SJCRH30 (cell line): ENCODE measurements at places on chromosomes 7 and 10. TPM values are rescaled to one million over a fixed set of nuclear protein-coding genes. Genes with fewer than 3 reads are reported as not detected.

DNA sequence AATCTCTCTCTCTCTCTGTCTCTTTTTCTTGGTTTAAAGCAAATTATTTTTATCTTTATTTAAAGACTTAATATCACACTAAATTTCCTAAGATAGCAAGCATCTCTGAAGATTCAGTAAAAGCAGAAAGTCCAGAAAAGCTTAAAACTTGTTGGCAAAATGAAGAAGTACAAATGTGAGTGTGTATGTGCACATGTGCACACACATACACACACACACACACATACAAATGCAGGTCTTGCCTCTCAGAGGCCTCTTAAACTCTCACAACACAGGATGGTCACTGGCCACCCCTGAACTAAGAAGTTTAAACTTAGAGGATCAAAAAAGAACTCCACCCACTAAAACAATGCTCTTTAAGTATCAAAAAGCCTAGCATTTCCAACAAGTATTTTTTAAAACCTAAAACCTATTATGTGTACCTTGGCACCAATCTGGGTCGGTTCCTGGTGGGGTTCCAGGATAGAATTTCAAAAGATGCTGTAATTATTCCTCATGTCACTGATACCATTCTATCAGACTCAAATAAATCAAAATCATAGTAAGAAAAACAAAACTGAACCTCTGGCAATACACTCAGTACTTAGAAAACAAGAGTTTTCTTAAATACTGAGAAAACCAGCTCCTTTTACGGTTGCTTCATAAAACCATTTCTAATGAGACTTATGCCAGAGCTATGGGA lies 55.0 kb downstream of the SORBS1 start:
- no peak for DNase-seq

GRCh38 chr10:62619413-62619738 lies 185.1 kb upstream of the ADO start:
- DNase-seq, result no peak

Gene HOXA9
- 0.10 and 0.30 TPM in 2 replicates for total RNA-seq

Gene PNLIP
- total RNA-seq, result not detected in 2 replicates

DNA sequence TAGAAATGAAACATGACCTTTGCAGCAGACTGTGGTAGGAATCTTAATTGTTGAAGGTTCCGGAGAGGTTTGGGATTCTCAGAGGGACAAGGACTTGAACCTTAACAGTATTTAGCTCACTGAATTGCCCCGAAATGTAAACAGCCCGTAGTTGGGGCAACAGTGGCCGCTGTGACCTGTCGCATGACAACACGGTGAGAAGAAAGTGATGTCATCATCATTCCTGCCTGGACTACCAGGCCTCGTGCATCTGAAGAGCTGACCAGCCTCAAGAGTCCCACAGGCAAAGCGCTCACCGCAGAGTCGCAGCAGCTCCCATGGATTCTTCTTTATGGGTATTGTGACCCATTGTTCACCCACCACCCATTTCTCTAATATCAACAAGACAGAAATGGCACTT lies 250.6 kb downstream of the KLF6 start:
- DNase-seq, result no peak

DNA sequence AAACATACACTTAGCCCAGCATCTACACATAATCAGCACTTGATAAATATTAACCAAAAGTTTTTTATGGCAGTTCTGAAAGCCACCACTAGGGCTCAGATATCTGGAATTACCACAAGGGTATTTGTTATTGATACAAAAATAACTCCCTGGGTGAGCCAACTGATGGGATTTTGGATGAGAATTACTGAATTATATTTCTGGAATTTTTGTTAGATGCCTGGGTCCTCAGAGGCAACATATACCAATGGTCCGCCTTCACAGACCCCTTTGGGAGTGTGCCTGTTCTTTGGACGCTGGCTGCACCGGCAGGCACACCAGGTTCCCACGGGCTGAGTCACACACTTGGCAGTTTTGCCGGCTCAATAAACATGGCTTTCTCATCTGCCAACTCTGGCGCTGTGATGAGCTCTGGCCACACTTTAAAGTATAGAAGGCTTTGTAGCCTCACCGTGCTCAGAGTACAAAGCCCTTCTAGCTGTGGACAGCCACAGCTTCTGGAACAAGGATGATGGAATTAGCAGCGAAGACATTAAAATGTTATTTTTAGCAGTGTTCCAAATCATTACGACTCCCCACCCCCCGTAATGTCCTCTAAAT lies 24.5 kb upstream of the EEPD1 start:
- peak; percentile 52 for DNase-seq

Gene SPDYE8
- not detected in 2 replicates for total RNA-seq

GRCh38 chr10:72175149-72175548 lies 40.7 kb upstream of the ANAPC16 start:
- no peak for DNase-seq

Gene C10orf95
- total RNA-seq, result 0.08 and 0.15 TPM in 2 replicates

Gene TLX1
- not detected in 2 replicates for total RNA-seq

GRCh38 chr7:92849322-92849721 lies 12.9 kb upstream of the CDK6 start:
- no peak for DNase-seq

GRCh38 chr10:129764011-129764900 lies 199.8 kb downstream of the EBF3 start:
- DNase-seq, result no peak

DNA sequence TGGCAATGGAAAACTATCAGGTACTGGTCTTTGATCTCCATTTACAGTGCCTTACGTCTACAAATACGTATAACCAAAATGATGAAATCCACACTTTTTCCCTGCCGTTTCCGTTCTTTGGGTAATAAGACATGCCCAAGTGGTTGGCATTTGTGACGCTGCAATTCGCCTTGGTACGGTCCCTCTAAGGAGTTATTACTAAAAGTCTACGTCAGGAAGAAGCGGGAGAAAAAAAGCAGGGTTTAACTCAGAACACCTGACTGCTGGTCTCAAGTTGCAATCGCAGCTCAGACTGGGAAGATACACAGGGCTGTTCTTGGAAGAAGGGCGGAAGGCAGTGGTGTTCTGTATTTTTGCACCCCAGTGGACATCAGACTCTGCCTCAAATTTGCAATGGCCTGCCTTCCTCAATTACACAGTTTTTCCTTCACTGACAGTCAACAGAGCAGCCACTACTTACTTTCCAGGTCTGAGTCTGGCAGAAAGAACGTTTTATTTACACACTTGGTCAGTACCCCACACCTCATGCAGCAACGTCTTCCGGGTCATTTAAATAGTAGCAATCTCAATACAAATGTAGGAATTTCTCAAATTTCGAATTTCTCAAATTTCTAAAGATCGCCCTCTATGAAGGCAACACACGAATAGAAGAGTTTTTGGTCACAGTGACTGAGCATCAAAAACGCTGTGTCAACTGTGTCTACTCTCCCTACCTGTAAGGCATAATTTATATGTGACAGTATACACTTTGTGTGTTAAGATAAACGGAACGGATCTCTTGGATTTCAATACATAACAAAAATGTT lies 2.1 kb downstream of the BAIAP2L1 start:
- DNase-seq, result peak; percentile 37

GRCh38 chr7:30322271-30323005 lies 38.0 kb downstream of the ZNRF2 start:
- DNase-seq, result no peak

DNA sequence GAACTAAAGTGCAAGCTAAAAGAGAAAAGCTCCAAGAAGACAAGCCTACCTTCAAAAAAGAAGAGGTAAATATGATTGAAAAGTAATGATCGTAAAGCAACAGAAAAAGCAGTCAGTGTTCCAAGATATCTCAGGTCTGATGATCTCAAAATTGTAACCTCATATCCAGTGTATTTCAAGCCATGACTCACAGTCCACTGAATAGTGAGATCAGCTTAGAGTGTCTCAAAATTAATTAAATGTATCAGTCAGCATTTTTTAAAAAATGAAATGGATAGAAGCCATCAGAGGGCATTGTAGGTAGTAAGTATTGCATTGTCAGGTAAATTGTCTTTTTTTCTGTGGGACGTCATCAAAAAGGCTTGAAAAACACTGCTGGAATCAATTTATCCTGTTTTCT lies 50.6 kb upstream of the AGBL3 start:
- no peak for DNase-seq
